GDM1 (cell line): ENCODE measurements at places on chromosomes 11 and 22.
A peak's percentile ranks its signal among the peaks of the same experiment; 100 is the strongest.

GRCh38 chr11:79235696-79236095, 205.1 kb downstream of the TENM4 start:
- no peak for DNase-seq

DNA sequence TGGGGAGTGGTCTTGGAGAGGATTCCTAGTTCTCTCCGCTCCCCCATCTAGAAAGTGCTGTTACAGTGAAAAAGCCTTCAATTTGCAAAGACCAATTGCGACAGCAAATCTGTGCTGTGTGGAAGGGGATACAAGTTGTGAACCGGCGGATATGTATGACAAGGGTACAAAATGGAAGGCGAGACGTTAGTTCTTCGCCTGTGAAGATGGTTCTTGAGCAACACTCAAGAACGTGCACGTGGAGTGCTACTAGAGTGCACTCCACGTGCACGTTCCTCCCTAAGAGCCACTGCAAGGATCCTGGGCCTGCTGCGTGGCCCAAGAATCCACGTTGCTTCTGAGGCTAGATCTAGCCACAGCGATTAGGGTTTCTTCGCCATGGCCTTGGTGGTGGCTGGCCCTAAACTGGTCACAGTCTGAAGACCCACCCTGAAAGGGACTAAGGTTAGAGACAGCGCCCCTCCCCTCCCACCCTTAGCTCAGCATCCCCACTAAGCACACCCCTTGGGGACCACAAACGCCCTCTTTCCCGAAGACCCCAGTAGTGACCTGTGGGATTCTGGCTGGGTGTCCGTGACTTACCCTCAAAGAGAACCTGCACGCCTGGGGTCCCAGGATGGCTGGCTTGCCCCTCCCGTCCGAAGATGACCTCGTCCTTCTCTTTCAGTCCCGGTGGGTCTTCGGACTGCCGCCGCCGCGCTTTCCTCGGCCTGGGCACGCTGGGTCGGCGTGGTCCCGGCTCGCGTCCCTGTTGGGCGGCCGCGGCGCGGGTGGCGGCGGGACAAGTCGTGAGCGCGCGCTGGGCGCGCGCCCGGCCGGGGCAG, 519 bp upstream of the PDE3B start:
- DNase-seq: no peak

GRCh38 chr22:48636746-48637145, 1190.9 kb downstream of the BRD1 start:
- DNase-seq: no peak

DNA sequence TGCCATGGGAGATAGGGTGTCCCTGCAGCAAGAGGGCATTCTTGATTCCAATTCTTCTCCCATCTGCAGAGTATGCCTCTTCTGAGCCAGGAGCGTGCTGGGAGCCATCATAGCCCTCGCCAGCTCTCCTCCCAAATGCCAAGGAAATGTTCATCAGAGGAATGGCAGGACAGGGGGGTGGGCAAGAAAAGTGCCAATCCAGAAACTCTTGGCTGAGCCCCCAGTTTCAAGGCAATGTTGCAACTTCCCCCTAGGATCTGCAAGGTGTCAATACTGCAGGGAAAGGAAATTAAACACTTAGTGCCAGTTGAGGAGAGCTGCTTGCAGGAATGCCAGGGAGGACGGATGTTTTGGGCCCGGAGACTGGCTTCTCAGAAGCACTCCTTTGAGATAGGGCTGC, 94.8 kb upstream of the PRDM11 start:
- DNase-seq: no peak

DNA sequence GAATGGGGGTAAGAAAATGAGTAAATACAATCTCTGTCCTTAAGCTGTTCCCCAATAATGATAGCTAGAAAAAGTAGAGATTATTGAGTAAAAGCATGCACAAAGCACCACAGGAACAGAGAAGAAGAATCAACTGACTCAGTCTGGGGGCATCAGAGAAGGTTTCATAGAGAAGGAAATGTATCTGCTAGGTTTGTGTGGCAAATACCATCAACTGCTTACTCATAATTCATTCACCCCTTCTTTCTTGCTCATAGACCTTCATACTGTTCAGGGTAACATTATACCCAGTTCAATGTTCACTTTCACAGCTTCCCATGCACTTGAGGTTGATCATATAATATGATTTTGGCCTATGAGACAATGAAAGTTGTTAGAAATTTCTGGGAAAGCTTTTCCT, 85.2 kb upstream of the SCUBE2 start:
- DNase-seq: no peak

DNA sequence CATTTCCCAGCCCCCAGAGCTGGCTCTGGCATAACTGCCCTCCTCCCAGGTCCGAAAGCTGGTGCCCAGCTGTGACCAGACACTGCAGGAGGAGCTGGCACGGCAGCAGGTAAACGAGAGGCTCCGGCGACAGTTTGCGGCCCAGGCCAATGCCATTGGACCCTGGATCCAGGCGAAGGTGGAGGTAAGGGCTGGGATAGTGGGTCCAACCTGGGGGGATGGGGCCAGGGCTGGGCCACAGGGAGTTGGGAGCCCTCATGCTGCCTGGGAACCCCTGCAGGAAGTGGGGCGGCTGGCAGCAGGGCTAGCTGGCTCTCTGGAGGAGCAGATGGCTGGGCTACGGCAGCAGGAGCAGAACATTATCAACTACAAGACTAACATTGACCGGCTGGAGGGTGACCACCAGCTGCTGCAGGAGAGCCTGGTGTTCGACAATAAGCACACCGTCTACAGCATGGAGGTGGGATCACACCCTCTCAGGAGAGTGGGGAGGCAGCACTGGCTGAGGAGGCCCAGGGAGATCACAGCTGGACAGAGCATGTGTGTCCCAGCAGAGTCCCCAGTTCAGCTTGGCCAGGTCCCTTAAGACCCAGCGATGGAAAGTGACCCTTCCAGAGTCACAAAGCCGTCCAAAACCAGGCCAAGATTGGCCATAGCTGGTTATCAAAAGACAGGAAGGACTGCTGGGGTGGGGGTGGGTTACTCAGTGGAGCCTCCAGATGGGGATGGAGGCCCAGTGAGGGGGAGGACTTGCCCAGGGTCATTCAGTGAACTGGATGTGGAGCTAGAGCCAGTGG, 7.0 kb downstream of the CTSF start:
- no peak for DNase-seq

DNA sequence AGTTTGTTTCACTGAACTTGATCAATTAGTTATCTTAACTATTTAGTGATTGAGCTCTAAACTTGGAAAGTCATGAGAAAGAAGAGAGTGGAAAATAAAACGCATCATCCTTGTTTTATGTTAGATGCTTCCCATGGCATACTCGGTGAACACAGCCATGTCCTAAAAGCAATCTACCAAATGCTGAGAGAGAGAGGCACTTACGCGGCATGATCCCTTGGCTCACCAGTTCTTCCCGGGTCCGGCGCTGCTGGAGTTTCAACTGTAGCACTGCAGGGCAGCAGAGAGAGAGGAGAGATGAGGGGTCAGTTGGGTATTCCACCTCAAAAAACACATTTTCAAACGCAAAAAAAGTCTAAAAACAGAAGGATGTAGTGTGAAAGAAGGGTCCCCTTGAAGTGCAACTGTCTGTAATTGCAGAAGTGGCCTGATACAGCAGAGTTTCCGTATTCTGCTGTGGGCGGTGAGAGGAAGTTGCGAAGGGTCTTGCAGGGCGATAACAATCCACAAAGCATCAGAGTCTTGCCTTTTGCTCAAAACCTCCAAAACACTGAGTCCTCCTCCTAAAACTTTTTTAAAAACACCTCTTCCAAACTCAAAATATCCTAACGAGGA, 92.7 kb downstream of the SGSM3 start:
- peak; percentile 80 for DNase-seq

- no peak for DNase-seq
Measured at GRCh38 chr11:36394056-36394455, 98.0 kb downstream of the PRR5L start.

DNA sequence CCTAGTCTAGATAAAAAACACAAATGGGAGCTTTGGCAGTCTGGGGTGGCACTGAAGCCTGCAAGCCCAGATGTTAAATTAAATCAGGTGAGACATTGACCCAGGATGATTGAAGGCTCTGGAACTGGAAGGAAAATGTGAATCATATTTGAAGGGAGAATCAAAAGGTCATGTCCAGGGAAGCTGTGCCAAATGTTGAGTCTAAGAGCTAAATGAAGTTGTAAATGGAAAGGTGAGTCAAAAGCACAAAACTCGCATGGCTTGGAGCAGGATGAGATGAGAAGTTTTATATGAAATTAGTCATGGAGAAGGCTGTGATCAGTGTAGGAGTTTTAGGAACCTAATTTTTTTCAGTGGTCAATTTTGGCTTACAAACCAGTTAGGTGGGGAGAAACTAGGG, 301.1 kb downstream of the BLID start:
- DNase-seq: no peak

- DNase-seq: no peak
Measured at GRCh38 chr22:30855266-30855665, 113.3 kb downstream of the MORC2 start.

DNA sequence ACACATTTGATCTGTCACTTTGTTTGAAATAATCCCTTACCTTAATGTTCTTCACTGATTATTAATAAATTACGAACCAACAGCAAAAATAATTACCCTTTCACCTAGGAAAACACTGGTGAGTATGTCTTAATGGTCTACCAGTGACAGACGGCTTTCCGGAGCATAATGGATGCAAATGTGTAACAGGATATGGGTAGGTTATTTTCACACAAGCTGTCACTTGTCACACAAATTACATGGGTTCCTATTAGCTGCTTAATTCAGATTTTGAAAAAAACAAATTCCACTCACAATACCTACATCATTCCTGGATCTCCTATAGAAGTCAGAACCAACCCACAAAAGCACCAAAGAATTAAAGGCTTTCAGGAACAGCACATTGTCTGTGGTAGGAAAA, 127.9 kb downstream of the WT1 start:
- DNase-seq: no peak

GRCh38 chr11:112174789-112175598, at the start of gene BCO2:
Gene BCO2, plus strand, starts transcription at chr11:112175512. Its CDS starts 90 bp downstream, at chr11:112175602.
- DNase-seq: peak; percentile 32

DNA sequence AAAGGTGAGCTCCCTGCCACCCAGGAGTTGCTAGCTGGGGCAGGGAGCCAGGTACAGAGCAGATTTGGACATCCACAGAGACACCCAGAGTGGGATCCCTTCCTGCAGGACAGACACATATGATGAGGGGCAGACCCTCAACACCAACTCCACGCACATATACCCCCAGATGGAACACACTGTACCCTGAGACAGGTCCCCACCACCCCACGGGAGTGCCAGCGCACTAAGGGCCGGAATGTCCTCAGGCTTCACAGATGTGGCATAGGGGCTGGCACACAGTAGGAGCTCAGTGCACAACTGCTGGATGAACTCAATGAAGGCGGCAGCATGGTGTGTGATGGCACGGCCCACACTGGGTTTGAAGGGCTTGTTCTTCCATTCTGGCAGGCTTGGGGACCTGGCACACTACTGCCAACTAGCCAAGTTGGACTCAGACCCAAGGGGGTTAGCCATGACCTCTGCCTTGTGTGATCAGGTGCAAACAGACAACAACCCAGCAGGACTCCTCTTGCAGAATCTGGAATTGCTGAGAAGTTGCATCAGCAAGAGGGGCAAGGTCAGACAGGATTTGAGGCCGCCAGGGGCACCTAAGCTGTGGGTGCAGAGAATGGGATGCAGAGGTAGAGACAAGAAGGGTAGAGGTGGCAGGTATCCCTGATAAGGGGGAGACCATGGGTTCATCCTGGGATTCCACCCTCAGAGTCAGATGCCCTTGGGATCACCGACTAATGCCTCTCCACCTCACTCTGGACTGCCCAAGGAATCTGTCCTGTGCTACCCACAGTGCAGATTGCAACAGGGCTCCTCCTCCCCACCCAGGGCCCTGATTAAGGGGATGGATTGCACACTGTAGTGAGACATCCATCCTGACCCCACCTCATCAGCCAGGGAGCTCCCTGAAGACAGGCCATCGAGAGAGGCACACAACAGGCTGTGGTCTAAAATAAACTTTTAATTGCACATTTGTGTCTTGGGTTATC, 2.4 kb downstream of the C22orf15 start:
- DNase-seq: no peak

DNA sequence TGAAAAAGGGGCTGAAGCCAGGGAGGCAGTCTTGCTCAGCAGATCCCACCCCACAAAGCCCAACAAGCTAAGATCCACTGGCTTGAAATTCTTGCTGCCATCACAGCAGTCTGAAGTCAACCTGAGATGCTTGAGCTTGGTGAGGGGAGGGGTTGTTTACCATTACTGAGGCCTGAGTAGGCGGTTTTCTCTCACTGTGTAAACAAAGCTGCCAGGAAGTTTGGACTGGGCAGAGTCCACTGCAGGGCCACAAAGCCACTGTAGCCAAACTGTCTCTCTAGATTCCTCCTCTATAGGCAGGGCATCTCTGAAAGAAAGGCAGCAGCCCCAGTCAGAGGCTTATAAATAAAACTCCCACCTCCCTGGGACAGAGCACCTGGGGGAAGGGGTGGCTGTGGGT, 746.1 kb upstream of the LRRC4C start:
- DNase-seq: no peak

GRCh38 chr11:12247543-12248254, 129.7 kb upstream of the PARVA start:
- DNase-seq: no peak

DNA sequence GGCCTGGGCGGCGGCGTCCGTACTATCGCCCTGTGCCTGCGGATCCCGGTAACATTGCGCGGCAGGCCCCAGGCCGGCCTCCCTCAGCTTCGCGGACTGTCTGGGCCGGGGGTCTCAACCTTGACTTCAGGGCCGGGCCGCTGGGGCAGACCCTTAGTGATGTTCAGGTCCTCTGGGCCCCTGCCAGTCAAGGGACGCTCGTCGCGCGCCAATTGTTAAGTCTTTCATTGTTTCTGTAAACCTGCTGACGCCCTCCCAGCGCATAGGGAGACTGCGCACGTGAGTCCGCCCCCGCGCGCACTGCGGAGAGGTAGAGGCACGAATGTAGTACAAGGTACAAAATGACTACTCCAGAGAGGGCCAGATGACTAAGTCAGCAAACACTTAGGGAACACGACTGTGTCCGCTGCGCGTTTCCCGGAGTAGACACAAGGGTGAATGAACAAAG, 451 bp upstream of the HDHD5 start:
- DNase-seq: no peak

- no peak for DNase-seq
Measured at GRCh38 chr11:98060759-98061158, 960.0 kb upstream of the CNTN5 start.

- DNase-seq: no peak
Measured at GRCh38 chr22:37659897-37660708, 1.6 kb downstream of the PDXP start.

DNA sequence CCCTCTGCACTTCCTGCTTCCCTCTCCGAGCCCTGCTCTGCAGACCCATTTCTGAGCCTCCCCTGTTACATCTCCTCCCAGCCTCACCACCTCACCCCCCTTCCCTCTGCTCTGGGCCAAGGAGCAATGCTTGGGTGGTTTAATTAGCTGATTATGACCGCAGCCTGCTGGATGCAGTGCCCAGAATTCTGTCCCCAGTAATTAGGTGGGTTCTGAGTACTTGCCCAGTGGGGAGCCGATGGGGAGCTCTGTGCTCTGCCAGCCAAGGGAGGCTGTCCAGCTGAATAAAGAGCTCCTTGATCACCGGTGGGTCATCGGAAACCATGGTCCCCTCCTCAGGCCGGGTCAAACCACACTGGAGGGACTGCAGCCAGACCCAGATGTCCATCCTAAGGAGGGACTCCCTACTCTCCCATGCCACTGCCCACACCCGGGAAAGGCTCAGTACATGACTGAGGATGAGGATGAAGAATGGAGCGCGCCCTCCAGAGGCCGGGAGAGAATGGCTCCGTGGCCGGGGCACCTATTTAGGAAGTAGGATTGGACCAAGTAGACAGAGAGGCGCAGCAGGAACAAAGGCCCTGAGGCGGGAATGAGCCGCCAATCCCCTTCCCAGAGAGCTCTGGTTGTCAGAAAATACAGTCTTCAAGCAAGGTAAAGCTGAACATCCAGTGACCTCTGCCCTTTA, 9.1 kb downstream of the ARRB1 start:
- no peak for DNase-seq
